ENCODE measurements at places on chromosomes 12 and 14. TPM values are rescaled to one million over a fixed set of nuclear protein-coding genes. Genes with fewer than 3 reads are reported as not detected.

The GYS2 gene
- not detected for total RNA-seq

The POTEM gene
- total RNA-seq = not detected

The INHBC gene
- total RNA-seq = not detected

The TMEM229B gene
- 0.33 TPM for total RNA-seq

The DHH gene
- total RNA-seq = 0.12 TPM

The OR4E2 gene
- 0.12 TPM for total RNA-seq

The CATSPERB gene
- 0.11 TPM for total RNA-seq

The PSMD9 gene
- 86.6 TPM for total RNA-seq

The SYNDIG1L gene
- total RNA-seq = not detected

The CCDC91 gene
- total RNA-seq = 21.4 TPM
